ENCODE measurements at places on chromosomes 6 and 20.

DNA sequence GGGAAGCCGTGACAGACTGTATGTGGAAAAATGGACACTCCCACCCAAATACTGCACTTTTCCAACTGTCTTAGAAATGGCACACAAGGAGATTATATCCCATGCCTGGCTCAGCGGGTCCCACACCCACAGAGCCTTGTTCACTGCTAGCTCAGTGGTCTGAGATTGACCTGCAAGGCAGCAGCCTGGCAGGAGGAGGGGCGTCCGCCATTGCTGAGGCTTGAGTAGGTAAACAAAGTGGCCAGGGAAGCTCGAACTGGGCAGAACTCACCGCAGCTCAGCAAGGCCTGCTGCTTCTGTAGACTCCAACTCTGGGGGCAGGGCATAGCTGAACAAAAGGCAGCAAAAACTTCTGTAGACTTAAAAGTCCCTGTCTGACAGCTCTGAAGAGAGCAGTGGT is 11.4 kb upstream of the RNF146 start:
- no peak for DNase-seq

GRCh38 chr6:38417521-38417920 is 222.2 kb downstream of the BTBD9 start:
- no peak for DNase-seq

DNA sequence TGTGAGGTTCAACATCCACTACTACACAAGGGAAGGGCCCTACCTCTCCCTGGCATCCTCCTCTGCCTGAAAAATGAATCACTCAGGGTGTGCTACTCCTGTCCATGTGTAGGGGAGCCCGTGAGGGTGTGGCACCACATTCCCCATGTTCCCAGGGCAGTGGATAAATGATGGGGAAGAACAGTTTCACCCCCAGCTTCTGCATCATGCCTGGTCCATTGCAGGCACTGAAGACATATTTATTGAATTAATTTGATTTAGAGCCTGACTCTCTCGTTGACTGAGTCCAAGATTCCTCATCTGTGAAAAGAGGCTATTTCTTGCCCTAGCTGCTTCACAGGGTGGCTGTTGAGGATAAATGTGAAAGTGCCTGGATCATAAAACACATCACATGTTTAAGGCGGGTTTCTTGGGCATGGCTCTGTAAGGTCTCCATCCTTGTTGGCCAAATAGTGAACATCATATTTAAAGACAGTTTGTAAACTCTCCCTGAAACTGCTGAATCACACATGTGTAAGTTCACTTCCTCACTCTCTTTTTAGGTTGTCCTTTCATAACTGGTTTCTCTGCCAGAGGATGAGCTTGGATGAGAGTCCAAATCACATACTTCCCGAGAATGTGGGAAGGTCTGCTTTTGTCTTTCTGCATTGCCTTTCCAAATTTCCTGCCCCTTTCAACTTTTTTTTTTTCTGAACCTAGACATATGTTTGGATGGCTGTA is 79.7 kb upstream of the FYN start:
- no peak for DNase-seq

DNA sequence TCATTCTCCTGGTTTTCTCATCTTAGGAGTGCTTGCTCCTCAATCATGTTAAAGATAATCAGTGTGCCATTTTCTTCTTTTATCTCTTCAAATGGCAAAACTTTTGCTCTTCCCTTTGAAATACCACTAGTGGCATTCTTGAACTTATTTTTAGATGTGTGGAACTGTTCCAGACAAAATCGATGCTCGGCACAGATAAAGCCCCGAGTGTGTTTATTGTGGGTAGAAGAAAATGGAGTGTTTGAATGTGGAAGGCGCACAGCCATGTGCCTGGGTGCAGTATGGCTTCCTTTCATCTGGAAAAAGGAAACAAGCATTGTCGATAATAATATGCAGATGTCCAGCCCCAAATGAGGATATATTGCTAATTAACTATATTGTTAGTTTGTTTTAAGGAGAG is 42.4 kb downstream of the ISM1 start:
- DNase-seq, result no peak

- DNase-seq, result no peak
These were observed 84.6 kb downstream of the PTPN1 start for GRCh38 chr20:50594591-50595432.

GRCh38 chr6:1222728-1223595 is 88.9 kb upstream of the FOXQ1 start:
- peak; percentile 41 for DNase-seq

DNA sequence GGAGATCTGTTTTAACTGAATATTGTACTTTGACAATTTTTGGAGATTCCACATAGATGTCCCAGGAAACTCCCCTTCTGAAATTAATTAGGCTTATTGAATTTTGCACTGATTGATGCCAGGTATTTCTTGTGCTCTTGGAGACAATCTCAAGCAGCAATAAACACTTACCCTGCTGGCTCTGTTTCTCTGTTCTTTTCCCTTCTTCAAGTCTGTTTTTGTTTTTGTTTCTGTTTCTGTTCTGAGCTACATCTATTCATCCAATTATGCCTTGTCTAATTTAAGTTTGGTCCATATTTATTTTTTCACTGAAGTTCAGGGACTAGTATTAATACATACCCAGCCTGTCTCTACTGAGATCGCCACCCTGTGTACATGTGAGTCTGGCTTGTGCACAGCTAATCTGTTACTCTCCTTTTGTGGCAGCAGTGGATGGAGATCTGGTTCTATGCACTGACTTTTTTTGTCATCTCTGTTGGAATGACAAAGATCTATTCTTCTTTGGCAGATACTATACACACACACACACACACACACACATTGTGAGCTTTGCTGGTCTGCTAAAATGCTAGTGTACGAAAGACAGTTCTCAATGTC is 51.9 kb downstream of the IL22RA2 start:
- no peak for DNase-seq

GRCh38 chr6:149228311-149228955 is 89.1 kb upstream of the TAB2 start:
- DNase-seq, result no peak

DNA sequence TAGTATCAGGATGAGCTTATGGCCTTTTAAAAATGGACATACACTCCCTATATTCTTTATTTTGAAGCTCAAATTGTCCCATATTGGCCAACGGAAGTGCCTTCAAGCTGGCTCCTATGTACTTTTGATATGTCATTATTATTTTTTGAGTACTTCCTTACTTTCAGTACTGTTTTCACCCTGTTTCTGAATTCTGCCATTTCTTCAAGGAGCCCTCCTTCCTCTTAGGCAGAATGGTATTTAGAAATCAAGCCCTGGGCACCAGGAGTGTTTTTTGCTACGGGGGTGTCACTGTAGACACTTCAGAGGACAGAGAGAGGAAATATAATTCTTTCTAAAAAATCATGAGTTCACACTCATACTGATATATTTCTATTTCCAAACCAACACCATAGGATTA is 5.5 kb upstream of the MYLK4 start:
- no peak for DNase-seq

GRCh38 chr20:637559-637958 is 15.4 kb downstream of the SRXN1 start:
- no peak for DNase-seq

DNA sequence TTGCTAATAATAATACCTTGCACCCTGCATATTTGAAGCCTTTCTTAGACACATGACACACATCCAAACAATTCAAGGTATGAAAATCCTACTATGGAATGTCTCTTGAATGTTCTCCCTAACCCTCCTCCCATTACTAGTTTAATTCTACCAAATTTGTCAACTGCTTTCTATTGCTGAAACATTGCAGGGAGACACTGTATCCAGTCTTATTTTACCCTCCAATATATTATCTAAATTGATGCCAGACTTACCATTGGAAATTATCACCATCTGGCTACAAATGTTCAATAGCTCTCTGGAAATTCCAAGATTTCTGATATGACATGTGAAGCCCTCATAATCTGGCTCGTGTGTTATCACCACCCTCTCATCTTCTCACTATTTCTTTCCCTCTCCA is 1027.3 kb upstream of the CITED2 start:
- DNase-seq, result no peak

- no peak for DNase-seq
These were observed 27.1 kb downstream of the ID4 start for GRCh38 chr6:19864285-19864684.

GRCh38 chr6:126172131-126172530 is 167.8 kb upstream of the CENPW start:
- DNase-seq, result no peak

DNA sequence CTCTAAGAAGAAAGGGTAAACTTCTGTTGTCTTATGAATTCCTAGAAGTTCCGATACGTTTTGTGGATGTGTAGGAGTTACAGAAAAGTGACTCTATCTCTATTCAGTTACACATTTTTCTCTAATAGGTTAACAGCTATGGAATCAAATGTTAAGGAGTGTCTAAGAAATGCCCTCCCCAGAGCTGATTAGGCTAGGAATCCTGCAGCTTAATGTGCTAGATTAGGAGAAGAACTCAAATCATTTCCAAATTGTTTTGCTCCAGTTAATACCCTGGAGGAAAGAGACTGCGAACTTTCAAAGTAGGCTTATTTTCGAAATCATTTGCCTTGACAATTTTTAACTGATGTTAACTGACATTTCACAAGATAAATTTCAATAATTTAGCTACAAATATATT is 51.9 kb downstream of the IBTK start:
- DNase-seq, result no peak

GRCh38 chr20:32599783-32600340 is 14.7 kb upstream of the NOL4L start:
- DNase-seq, result no peak
